ENCODE measurements at places on chromosomes 2 and 18.

- H3K27ac ChIP-seq: no peak overlapping the region
- peaks cover 2% of the 10 kb centered on the region for H3K4me1 ChIP-seq
- H3K4me3 ChIP-seq: no peak overlapping the region
- H3K27me3 ChIP-seq: peaks cover 68% of the 10 kb centered on the region
- no peak for DNase-seq
These were observed 3.5 kb downstream of the SLC4A3 start for GRCh38 chr2:219630770-219631405.

DNA sequence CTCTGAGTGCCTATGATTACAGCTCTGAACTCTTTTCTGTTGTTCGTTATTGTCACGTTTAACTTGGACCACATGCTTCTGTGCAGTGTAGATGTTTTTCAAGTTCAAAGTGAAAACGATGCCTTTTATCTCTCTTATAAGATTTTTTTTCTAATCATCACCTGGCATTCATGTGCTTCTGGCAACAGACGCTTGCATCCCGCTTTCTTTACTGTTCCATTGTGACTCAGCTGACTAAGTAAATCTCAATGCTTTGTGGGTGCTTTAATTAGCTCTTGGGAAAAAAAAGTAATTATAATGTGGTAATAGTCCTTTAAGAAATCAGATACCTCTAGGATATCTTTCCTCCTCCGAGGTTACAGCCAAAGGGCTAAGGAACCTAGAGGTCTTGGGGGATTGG lies 31.2 kb upstream of the RMP24 start:
- no peak overlapping the region for H3K4me3 ChIP-seq
- DNase-seq: no peak
- H3K27me3 ChIP-seq: peaks cover 11% of the 10 kb centered on the region

- H3K4me3 ChIP-seq: no peak overlapping the region
- DNase-seq: no peak
- H3K27ac ChIP-seq: no peak overlapping the region
- no peaks in the 10 kb centered on the region for H3K36me3 ChIP-seq
These were observed 786.6 kb upstream of the RAB6C start for GRCh38 chr2:129192841-129193253.

- no peaks in the 10 kb centered on the region for H3K36me3 ChIP-seq
- no peak overlapping the region for H3K4me3 ChIP-seq
- no peak overlapping the region for H3K27ac ChIP-seq
- H3K4me1 ChIP-seq: no peaks in the 10 kb centered on the region
These were observed 60.3 kb downstream of the PTH2R start for GRCh38 chr2:208466920-208467298.

- DNase-seq: no peak
- no peaks in the 10 kb centered on the region for H3K36me3 ChIP-seq
These were observed 698.7 kb downstream of the TDRD15 start for GRCh38 chr2:21822505-21822904.

GRCh38 chr2:23464156-23464555 lies 79.2 kb downstream of the KLHL29 start:
- no peak overlapping the region for H3K4me3 ChIP-seq
- no peak for DNase-seq
- H3K27me3 ChIP-seq: peaks cover 3% of the 10 kb centered on the region
- H3K27ac ChIP-seq: no peak overlapping the region

GRCh38 chr18:73235491-73235890 lies 367.7 kb upstream of the NETO1 start:
- H3K4me3 ChIP-seq: no peak overlapping the region
- DNase-seq: no peak
- no peaks in the 10 kb centered on the region for H3K4me1 ChIP-seq
- H3K27ac ChIP-seq: no peak overlapping the region
- no peaks in the 10 kb centered on the region for H3K27me3 ChIP-seq
- no peaks in the 10 kb centered on the region for H3K36me3 ChIP-seq

GRCh38 chr2:180130403-180130802 lies 123.3 kb upstream of the CWC22 start:
- no peak for DNase-seq
- H3K36me3 ChIP-seq: no peaks in the 10 kb centered on the region
- peaks cover 3% of the 10 kb centered on the region for H3K27me3 ChIP-seq
- H3K27ac ChIP-seq: no peak overlapping the region
- H3K4me1 ChIP-seq: no peaks in the 10 kb centered on the region

DNA sequence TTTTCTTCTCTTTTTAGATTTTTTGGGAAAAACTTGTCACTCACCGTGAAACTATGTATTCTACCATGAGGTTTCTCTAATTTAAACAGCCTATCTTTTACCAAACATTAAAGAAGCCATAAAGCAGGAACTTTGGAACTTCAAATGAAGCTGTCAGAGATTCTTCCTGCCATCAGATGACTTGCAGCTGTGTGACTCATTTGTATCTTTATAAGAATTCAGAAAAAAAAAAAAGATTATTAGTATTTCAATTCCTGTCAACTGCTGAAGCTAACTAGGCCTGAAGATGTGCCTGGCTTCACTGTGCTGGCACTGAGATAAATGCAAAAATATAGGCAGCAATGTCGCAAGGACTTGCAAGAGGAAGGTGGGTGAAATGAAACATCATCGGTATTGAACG lies 1399.1 kb upstream of the PIK3C3 start:
- no peak for DNase-seq
- no peak overlapping the region for H3K4me3 ChIP-seq
- no peaks in the 10 kb centered on the region for H3K27me3 ChIP-seq
- H3K4me1 ChIP-seq: no peaks in the 10 kb centered on the region
- no peak overlapping the region for H3K27ac ChIP-seq

DNA sequence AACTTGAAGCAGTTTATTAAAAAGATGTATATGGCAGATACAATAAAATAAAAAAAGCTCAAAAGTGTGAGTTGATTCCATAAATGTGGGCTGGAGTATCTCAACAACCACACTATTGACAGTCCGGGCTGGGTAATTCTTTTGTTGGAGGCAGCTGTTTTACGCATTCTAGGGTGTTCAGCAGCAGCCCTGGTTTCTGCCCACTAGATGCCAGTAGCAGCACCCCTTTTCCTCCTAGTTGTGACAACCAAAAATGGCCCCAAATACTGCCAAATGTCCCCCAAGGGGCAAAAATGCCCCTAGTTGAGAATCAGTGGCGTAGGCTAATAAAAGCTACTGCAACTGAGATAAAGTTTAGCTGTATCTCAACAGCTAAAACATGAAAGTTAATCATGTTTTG lies 44.8 kb downstream of the CHMP3 start:
- H3K4me1 ChIP-seq: no peaks in the 10 kb centered on the region
- H3K27me3 ChIP-seq: no peaks in the 10 kb centered on the region
- no peak overlapping the region for H3K4me3 ChIP-seq
- no peak overlapping the region for H3K27ac ChIP-seq

- no peak overlapping the region for H3K27ac ChIP-seq
- H3K4me1 ChIP-seq: no peaks in the 10 kb centered on the region
- H3K4me3 ChIP-seq: no peak overlapping the region
- no peak for DNase-seq
- H3K27me3 ChIP-seq: peaks cover 30% of the 10 kb centered on the region
- no peaks in the 10 kb centered on the region for H3K36me3 ChIP-seq
These were observed 162.3 kb downstream of the ACKR3 start for GRCh38 chr2:236731767-236732580.

GRCh38 chr2:231384970-231385369 lies 10.5 kb upstream of the B3GNT7 start:
- H3K27ac ChIP-seq: no peak overlapping the region
- no peaks in the 10 kb centered on the region for H3K36me3 ChIP-seq
- no peaks in the 10 kb centered on the region for H3K4me1 ChIP-seq

- H3K36me3 ChIP-seq: peaks cover 4% of the 10 kb centered on the region
- H3K4me1 ChIP-seq: no peaks in the 10 kb centered on the region
- no peak overlapping the region for H3K27ac ChIP-seq
- H3K27me3 ChIP-seq: no peaks in the 10 kb centered on the region
- no peak for DNase-seq
- no peak overlapping the region for H3K4me3 ChIP-seq
These were observed 59.1 kb downstream of the MIB1 start for GRCh38 chr18:21799721-21800120.

GRCh38 chr2:240893363-240893844 lies 2.6 kb downstream of the MAB21L4 start:
- peaks cover 7% of the 10 kb centered on the region for H3K4me1 ChIP-seq
- DNase-seq: no peak
- H3K36me3 ChIP-seq: no peaks in the 10 kb centered on the region
- no peak overlapping the region for H3K4me3 ChIP-seq

GRCh38 chr2:85353876-85354285 lies 447 bp downstream of the RETSAT start:
- peaks cover 40% of the 10 kb centered on the region for H3K36me3 ChIP-seq
- peak overlapping the region; percentile 74 for H3K4me3 ChIP-seq
- H3K4me1 ChIP-seq: peaks cover 13% of the 10 kb centered on the region
- H3K27me3 ChIP-seq: no peaks in the 10 kb centered on the region
- DNase-seq: no peak

DNA sequence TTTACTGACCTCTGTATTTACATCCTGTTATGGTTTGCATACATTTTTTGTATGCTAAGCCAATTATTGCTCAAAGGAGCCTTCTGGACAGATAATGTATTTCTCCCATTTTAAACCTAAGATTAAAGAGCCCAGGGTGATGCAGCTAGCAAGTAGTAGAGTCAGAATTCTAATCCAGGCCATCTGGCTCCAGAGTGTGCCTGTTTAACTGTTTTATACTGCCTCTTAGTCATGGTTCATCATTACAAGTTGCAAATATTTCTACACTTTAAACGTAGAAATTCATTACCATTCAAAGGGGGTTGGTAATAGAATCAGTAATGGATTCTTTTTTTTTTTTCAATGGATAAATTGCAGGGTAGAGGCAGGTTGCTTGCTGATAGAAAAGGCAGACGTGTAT lies 52.4 kb downstream of the EPC2 start:
- no peaks in the 10 kb centered on the region for H3K27me3 ChIP-seq
- H3K36me3 ChIP-seq: peaks cover 20% of the 10 kb centered on the region
- no peak overlapping the region for H3K4me3 ChIP-seq
- no peak overlapping the region for H3K27ac ChIP-seq
- DNase-seq: no peak

DNA sequence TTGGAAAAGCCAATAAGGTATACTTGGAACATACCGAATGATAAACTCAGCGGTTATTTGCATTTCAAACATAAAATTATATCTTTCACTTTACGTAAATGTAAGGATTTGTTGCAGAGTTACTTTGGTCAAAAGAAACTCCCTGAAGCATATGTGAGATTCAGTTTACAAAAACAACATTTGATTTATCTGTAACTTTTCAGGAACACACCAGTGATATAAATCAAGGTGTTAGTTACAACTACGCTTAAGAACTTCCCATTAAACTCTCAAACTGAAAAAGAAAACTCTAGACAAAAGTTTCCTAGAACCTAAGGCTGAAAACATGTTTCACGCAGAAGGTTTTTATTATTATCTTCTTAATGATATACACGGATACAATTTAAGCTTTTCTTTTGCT lies 110.6 kb upstream of the MEIS1 start:
- H3K4me3 ChIP-seq: no peak overlapping the region
- no peaks in the 10 kb centered on the region for H3K27me3 ChIP-seq
- no peaks in the 10 kb centered on the region for H3K36me3 ChIP-seq
- no peak for DNase-seq
- no peaks in the 10 kb centered on the region for H3K4me1 ChIP-seq

GRCh38 chr2:160952464-160953254 lies 207.6 kb upstream of the TANK start:
- H3K36me3 ChIP-seq: no peaks in the 10 kb centered on the region
- H3K4me3 ChIP-seq: no peak overlapping the region
- H3K27ac ChIP-seq: no peak overlapping the region
- DNase-seq: no peak
- H3K4me1 ChIP-seq: no peaks in the 10 kb centered on the region

DNA sequence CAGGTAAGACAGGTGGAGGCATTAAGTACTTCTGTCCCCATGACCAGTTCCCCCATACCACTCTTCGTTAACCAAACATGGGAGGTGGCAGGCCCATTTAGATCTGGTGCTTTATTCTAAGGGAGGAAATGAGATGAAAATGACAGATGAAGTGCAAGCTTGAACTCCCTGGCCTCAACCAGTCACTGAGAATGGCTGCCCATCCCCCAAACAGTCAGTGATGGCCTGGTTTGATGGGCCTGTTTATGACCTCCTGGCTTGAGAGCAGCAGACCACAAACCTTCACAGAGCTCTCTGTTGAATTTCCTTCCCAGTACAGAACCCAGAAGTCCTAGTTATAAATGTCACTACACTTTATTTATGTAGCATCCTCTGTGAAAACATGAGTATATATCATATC lies 31.1 kb downstream of the EPAS1 start:
- no peaks in the 10 kb centered on the region for H3K27me3 ChIP-seq
- H3K36me3 ChIP-seq: no peaks in the 10 kb centered on the region
- no peak overlapping the region for H3K27ac ChIP-seq
- no peak overlapping the region for H3K4me3 ChIP-seq
- no peaks in the 10 kb centered on the region for H3K4me1 ChIP-seq

DNA sequence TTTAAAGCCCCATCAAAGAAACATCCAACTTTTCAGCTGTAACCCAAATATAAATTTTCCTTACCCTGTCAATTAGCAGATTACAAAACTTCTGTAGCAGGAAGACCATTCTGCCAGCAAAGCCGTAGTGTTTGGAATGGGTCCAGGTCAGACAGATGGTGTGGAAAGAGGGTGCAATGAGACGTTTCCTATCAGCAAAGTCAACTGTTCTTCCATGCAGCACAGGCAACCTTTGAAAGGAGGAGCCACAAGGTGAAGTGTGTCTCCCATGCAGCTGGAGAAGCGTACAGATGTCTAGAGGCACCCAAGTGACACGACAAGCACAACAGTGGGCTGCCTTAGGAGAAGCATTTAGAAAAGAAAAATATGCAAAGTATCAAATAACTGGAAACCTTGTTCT lies 83.7 kb downstream of the SP3 start:
- peaks cover 3% of the 10 kb centered on the region for H3K27me3 ChIP-seq
- H3K4me3 ChIP-seq: no peak overlapping the region
- H3K4me1 ChIP-seq: no peaks in the 10 kb centered on the region
- DNase-seq: no peak
- H3K27ac ChIP-seq: no peak overlapping the region

DNA sequence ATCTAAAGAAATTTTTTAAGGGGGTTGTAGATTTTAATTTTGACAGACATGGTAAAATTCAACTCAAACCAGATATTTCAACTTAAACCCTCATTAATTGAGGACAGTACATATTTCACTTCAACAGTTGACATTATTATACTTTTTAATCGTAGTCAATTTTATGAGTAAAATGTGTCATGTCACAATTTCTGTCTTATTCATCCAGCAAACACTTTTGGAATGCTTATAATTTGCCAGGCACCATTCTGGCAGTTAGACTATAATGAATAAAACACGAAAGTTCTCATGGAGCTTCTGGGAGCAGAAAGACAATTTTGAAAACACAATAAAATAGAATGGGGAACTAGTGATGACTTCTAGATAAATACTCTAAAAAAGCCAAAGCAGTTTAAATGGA lies 1094.8 kb downstream of the SUCLG1 start:
- no peaks in the 10 kb centered on the region for H3K36me3 ChIP-seq
- no peaks in the 10 kb centered on the region for H3K27me3 ChIP-seq
- no peak overlapping the region for H3K4me3 ChIP-seq
- H3K4me1 ChIP-seq: no peaks in the 10 kb centered on the region
- H3K27ac ChIP-seq: no peak overlapping the region
- no peak for DNase-seq

GRCh38 chr2:97661927-97662326 lies 1.9 kb downstream of the ACTR1B start:
- H3K27me3 ChIP-seq: no peaks in the 10 kb centered on the region
- peak overlapping the region; percentile 78 for H3K27ac ChIP-seq
- DNase-seq: no peak
- no peak overlapping the region for H3K4me3 ChIP-seq
- H3K36me3 ChIP-seq: peaks cover 18% of the 10 kb centered on the region

All from T-cell (primary cell).